Stomach (tissue), 19 donors: ENCODE measurements at places on chromosomes 7 and 10. TPM values are rescaled to one million over a fixed set of nuclear protein-coding genes. Genes with fewer than 3 reads are reported as not detected.
A peak's percentile ranks its signal among the peaks of the same experiment; 100 is the strongest.

Gene SFR1
- polyA plus RNA-seq: 7.5 TPM

Gene AGK
- 7.3 TPM for polyA plus RNA-seq

Gene SPACDR
- polyA plus RNA-seq: 1.1 TPM

Gene CDK14
- 3.0 TPM for polyA plus RNA-seq

Gene CACNB2
- 4.7 TPM for polyA plus RNA-seq

Gene AGR3
- 17.4 TPM for polyA plus RNA-seq

Gene HDAC9
- polyA plus RNA-seq: 2.6 TPM

- no peak for DNase-seq
Observed at GRCh38 chr7:133828906-133829305, 298.2 kb upstream of the LRGUK start.

DNA sequence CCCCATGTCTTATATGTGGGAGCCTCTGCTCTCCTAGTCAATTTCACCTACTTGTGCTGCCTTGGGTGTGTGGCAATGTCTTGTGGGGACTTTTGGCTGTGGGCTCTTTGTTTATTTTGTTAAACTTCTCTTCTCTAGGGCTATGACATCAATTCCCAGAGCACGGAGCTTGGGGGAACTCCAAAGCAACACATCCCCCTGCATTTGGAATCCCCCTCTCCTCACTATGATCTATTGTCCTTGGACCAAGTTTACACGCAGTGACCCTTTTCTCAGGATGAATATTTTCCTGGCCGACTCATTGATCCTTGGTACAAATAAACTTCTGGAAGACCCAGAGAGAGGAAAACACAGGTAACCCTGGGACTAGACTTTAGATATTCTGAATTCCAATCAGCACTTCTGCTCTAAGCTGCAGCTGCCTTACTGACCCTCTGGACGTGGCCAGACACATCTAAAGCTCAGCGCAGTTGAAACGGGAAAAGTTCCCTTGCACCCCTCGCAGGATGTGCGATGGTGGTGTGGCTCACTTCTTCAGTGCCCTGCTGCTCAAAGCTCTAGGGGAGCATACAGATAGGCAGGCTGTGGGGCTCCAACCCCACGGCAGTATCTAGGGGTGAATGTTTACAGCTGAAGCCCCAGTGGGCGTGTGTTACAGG is 110.8 kb downstream of the TMEM178B start:
- no peak for DNase-seq

DNA sequence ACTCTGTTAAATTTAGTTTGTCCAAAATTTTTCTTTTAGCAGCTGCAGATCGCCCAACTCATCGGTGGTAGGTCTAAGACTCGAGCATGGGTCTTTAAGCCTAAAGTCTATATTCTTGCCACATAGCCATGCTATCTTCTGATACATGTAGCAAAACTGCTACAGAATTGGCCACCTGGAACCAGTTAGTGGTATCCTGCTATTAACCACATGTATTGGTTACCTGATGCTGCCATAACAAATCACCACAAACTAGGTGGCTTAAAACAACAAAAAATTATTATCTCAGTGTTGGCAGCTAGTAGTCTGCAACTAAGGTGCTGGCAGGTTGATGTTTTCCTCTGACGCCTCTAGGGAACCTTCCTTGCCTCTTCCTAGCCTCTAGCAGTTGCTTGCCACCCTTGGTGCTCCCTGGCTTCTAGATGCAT is 96.7 kb upstream of the PIK3CG start:
- DNase-seq: no peak

GRCh38 chr10:127441350-127442219 is 107.5 kb upstream of the NPS start:
- no peak for DNase-seq

DNA sequence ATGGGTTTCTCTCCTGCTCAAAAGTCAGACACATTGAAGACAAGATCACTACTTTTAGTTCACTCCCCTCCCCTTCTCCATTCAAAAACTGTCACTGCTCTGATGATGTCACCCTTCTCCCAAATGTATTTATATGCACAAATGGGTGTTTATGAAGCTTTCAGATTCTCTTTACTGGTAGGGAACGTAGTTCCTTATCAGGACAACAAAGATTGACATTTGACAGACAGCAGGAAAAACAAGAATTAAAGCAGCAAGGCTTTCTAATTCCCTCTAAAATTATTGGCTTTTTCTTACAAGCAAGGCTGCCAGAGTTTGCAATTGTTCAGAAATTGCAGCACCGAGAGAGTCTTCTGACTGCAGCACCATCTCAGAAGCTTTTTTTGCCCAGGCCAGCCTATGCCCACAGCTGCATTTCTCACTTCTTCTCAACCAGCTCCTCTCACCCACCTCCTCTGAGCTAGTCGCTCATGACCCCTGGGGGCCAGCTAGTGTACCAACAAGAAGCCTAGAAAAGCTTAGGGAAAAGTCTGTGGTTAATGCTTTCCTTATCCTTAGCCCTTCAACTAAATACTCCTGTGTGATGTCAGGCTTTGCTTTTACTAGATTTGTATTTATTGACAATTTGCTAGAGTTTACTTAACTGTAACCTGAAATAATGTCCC is 265.1 kb downstream of the HTR7 start:
- DNase-seq: no peak

DNA sequence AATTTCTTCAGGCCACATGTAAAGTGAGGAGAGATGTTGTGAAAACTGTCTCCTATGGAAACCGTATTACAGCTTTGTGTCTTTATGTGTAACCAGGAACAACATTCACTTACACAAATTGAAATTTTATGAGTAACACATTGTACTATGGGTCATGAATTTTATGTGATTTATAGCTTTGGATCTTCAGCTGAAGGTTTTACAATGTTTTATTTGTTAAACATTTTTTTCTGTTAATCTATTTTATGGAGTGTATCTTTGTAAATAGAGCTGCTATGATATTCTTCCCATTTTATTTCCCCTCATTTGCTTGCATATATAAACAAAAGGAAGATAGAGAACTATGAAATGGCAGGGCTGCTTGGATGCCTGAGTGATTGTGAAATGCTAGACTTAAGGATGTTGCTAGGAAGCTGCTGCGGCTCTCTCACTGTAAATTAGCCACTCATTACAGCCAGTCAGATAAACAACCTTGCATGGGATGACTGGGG is 104.5 kb upstream of the PCLO start:
- no peak for DNase-seq

DNA sequence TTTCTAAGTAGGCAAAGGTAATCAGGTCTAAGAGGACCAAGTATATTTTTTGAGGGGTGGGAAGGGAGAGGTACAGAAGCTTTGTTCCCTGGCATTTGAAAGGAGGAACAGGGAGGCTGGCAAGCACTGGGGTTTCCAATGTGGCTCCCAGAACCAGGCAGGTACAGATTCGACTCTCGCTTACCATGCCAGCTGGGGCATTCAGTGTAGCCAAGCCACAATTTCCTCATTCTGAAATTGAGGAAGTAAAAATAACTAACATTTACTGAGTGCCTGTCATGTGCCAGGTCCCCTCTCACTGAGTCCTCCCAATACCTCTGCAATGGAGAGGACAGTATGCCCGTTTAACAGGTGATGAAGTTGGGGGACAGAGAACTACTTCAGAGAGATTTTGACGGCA is 45.9 kb upstream of the BET1 start:
- peak; percentile 21 for DNase-seq

DNA sequence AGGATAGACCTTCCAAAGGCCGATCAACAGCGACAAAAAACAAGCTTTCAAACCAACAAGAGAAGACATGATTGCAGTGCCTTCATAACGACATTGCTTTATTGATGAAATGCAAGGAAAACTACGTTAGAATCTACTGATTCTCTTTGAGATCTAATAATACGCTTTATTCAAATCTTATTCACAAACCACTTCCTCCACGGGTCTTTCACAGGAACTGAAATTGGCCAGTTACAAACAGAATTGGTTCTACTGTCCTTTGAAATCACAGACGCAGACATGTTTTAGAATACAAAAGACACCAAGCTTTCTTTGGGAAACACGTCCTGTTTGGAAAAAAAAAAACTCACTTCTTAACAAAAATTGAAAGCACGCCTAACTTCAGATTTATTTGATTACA is 74.7 kb upstream of the SEPHS1 start:
- DNase-seq: no peak

GRCh38 chr10:114499630-114500190 is 95.4 kb upstream of the AFAP1L2 start:
- DNase-seq: peak; percentile 74

DNA sequence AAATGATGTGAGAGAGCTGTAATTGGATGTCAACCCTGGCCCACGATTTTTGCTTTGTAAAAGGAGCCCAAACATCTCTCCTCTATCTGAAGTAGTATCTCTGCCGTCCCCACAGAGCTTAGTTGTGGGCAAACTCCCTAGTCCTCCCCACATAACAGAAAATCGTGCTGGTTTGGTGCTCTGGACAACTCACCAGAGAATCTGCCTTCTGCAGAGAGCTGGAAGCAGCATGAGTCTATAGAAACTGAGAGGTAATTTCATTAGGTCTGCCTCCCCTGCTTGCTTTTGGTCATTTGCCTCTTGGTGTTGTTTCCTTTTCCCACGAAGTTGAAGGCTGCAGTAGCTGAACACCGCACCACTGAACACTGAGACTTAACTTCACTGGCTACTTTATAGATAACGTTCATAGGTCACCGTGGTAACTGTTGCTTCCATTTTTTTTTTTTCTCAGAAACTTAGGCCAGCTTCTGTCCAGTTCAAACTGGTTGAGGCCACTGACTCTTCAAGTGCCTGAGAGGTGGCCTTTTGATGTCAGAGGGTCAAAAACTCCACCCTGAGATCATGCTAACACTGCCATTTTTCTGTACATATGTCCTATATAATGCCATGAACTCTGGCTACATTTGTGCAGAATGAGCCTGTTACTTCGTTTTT is 3.3 kb upstream of the CDCA7L start:
- DNase-seq: no peak

- no peak for DNase-seq
Observed at GRCh38 chr7:37557571-37558209, 109.0 kb upstream of the ELMO1 start.

DNA sequence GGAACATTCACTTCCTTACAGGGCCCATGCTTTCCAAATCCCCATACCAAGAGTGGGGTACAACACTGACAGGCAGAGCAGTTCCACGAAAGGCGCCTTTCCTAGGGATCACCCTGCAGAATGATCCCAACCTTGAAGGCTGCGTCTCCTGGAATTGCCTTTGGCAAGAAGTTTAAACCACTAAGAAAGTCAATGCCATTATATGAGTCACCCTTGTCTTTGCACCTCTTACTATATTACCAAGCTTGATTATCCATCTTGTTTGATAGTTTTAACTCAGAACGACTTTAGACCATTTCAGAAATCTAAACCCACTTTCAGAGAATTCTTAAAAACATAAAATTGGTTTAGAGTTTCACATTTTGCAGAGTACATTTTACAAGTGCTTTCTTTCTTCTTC is 282.1 kb downstream of the ARHGAP12 start:
- DNase-seq: no peak

DNA sequence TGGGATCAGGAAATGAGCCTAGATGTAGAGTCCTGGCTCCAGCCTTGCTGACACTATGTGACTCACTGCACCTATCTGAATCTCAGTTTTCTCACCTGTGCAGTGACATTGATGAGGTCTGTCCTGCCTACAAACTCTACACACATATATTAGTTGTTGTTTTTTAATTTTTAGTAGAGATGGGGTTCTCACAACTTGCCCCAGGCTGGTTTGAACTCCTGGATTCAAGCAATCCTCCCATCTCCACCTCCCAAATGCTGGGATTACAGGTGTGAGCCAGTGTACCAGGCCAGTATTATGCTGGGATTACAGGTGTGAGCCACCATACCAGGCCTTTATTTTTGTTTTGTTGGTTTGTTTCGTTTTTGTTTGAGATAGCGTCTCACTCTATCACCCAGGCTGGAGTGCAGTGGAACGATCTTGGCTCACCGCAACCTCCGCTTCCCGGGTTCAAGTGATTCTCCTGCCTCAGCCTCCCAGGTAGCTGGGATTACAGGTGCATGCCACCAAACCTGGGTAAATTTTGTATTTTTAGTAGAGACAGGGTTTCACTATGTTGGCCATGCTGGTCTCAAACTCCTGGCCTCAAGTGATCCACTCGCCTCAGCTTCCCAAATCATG is 11.8 kb upstream of the DDIT4 start:
- no peak for DNase-seq

- no peak for DNase-seq
Observed at GRCh38 chr7:47233996-47234395, 347.9 kb downstream of the TNS3 start.

- DNase-seq: no peak
Observed at GRCh38 chr10:128871671-128872231, 595.3 kb upstream of the MGMT start.

GRCh38 chr10:95796504-95796903 is 40.5 kb downstream of the ENTPD1 start:
- DNase-seq: no peak

GRCh38 chr10:22455068-22455857 is 110.0 kb downstream of the SPAG6 start:
- DNase-seq: no peak

DNA sequence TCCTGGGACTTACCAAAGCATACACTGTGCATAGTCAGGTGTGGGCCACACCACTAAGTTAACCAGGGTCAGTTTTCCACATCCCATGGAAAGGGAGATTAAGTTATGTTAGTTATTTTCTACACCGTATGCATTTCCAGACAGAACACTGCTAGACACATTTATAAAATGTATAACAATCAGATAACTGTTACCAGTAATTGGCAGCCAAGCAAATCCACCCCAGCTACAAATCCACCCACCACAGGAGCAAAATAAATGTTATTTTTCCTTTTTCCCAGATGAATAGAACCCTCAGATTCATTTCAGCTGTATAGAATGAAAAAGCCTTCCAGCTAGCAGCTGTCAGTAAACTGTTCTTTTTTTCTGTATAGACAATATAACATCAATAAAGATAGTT is 256.9 kb upstream of the FZD1 start:
- no peak for DNase-seq

- no peak for DNase-seq
Observed at GRCh38 chr7:156603629-156604028, 36.9 kb upstream of the RNF32 start.

- DNase-seq: no peak
Observed at GRCh38 chr10:28761084-28761846, 83.9 kb downstream of the BAMBI start.

GRCh38 chr10:117248750-117249465 is 8.0 kb downstream of the SLC18A2 start:
- DNase-seq: no peak

DNA sequence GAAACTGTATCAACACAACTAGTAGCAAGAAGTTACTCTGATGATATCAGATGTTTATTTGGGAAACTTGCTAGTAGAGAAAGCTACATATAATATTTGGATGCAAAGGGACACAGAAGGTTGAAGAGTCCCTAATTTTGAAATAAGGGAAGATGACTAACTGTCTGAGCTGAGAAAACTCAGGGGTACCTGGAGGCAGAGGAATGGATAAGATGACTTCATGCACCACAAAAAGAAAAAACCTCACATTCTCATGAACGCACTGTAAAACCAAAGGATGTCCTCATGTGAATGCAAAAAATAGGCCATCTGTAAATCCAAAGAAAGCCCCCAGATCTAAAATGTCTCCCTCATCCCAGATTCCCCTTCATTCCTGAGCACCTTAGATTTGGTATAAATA is 29.3 kb downstream of the PRSS2 start:
- DNase-seq: no peak
